Caco-2 (cell line): ENCODE measurements at places on chromosomes 1 and 21. TPM values are rescaled to one million over a fixed set of nuclear protein-coding genes. Genes with fewer than 3 reads are reported as not detected.
A peak's percentile ranks its signal among the peaks of the same experiment; 100 is the strongest.

The SERINC2 gene
- 29.5 and 30.0 TPM in 2 replicates for total RNA-seq

- DNase-seq, result no peak
These were observed 108.9 kb upstream of the POGK start for GRCh38 chr1:166730299-166730888.

The SPRR4 gene
- total RNA-seq, result not detected in 2 replicates

- DNase-seq, result no peak
These were observed 6.1 kb downstream of the IER5 start for GRCh38 chr1:181094416-181095212.

GRCh38 chr1:54041806-54042205 lies 11.2 kb downstream of the TMEM59 start:
- no peak for DNase-seq

DNA sequence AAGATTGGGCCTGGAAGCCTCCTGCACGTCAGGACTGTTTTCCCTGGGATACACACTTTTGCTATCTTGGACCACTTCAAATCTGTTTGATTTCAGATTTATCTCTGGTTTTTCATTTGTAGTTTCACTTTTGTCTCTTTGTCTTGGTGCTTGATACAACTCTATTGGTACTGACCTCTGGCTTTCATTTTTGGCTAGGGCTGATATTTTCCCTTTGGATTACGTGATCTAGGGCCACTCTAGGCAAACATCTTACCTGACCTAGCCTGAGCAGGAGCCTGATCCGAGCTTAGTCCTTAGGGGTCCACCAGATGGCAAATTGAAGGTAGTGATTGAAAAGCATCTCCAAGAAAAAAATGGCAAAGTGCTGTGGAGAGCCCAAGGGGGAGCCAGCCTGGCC lies 39.6 kb downstream of the ZBTB18 start:
- no peak for DNase-seq

The NHLH2 gene
- not detected in 2 replicates for total RNA-seq

The LRRIQ3 gene
- 0.16 and 0.23 TPM in 2 replicates for total RNA-seq

The LEFTY2 gene
- total RNA-seq, result not detected in 2 replicates

DNA sequence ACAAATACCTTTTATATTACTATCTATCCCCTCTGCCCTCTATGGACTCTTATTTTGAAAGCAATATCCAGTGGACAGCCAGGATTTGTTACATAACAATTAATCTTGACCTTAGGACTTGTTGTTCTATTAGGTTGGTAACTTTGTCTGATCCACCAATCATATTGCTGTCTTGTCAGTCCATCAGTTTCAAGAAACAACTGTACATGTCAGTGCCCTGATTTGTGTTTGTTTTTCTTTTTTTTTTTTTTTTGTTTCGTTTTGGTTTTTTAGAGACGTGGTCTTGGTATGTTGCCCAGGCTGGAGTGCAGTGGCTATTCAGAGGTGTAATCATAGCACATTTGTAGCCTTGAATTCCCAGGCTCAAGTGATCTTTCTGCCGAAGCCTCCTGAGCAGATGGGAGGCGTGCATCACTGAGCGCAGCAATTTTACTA lies 1.5 kb upstream of the SCP2 start:
- DNase-seq, result no peak

GRCh38 chr1:225152061-225152460 lies 222.6 kb downstream of the DNAH14 start:
- DNase-seq, result no peak

DNA sequence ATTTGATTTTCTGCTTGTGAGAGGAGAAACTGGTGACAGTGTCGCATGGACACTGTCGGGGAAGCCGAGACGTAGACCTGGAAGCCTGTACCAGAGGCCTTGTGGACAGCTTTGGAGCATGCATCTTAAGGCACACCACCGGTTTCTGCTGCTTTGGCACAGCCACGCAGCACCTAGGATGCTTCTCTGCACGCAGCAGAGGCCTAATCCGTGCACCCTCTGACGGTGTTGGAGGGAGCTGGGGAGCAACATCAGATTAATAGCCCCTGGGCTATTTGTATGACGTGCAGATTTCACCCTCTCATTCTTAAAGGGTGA lies 30.3 kb downstream of the TEX35 start:
- no peak for DNase-seq

The VWA1 gene
- 73.7 and 74.7 TPM in 2 replicates for total RNA-seq

The SH3BGR gene
- 0.72 and 0.82 TPM in 2 replicates for total RNA-seq

The FBLIM1 gene
- 3.6 and 5.5 TPM in 2 replicates for total RNA-seq

DNA sequence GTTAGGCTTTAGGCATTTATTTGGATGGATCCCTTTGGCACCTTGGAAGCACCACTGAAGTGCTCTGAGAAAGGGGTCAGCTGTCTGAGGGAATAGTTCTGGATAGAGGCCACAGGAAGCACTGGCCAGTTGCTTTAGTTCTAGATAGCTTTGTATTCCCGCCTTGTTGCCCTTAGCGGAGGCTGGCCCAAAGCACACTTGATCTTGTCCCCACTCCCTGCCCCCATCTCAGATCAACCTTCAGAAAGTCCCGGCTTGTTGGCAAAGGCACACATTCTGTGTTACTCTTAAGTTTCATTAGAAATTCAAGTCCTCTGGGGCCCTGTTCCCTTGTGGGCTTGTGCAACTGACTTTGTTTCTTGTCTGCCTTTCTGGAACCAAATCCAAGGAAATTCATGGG lies 15.2 kb upstream of the NBL1 start:
- no peak for DNase-seq

DNA sequence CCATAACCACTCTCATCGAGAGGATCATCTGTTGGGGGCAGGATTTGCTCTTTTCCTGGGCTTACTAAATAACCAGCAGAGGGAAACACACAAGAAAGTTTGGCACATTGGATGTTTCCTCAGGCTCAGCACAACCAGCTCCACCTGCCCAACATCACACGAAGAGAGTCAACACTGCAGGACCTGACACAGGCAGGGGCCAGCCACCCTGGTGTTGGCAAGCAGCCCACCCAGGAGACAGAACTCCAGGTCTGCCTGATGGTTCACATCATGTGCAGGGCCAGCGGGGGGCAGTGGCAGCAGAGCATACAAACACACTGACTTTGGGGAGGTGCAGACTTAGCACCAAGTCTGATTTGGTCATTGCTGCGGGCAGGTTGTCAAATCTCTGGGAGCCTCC lies 182.3 kb upstream of the GALNT2 start:
- DNase-seq, result peak; percentile 12

- DNase-seq, result no peak
These were observed 544.3 kb downstream of the KCNT2 start for GRCh38 chr1:196063952-196064351.

The SLAMF9 gene
- total RNA-seq, result 0.36 TPM in 1 of 2 replicates, not detected in the other

DNA sequence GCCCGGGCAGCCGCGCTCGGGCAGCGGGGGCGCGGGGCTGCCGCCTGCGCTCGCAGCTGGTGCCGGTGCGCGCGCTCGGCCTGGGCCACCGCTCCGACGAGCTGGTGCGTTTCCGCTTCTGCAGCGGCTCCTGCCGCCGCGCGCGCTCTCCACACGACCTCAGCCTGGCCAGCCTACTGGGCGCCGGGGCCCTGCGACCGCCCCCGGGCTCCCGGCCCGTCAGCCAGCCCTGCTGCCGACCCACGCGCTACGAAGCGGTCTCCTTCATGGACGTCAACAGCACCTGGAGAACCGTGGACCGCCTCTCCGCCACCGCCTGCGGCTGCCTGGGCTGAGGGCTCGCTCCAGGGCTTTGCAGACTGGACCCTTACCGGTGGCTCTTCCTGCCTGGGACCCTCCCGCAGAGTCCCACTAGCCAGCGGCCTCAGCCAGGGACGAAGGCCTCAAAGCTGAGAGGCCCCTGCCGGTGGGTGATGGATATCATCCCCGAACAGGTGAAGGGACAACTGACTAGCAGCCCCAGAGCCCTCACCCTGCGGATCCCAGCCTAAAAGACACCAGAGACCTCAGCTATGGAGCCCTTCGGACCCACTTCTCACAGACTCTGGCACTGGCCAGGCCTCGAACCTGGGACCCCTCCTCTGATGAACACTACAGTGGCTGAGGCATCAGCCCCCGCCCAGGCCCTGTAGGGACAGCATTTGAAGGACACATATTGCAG lies 3.0 kb downstream of the ARTN start:
- peak; percentile 58 for DNase-seq

GRCh38 chr1:8567146-8567545 lies 249.2 kb downstream of the SLC45A1 start:
- DNase-seq, result no peak

GRCh38 chr21:16870103-16870502 lies 642.7 kb upstream of the CXADR start:
- DNase-seq, result no peak

DNA sequence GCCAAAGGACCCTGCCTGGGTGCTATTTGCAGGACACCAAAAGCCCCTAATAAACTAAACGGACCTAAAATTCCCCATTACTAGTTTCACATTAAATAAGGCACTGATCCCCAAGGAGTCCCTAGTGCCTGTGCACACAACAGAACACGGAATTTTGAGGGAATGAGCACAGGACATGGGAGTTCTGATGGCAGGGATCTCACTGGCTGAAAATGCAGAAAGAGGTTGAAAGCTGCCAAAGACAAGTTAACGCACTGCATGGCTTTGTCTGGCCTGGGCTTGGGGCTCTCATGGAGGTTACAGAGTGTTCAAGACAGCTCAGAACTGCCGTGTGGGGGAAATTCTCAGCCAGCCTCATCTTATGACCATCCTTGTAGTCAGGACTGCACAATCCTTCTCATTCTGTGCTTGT lies 15.6 kb upstream of the ATP1B1 start:
- DNase-seq, result no peak

The DMAP1 gene
- total RNA-seq, result 40.4 and 41.1 TPM in 2 replicates

GRCh38 chr1:223394242-223394641 lies 1.0 kb downstream of the CCDC185 start:
- no peak for DNase-seq

The MX1 gene
- total RNA-seq, result 16.3 and 18.9 TPM in 2 replicates

The DESI2 gene
- 47.7 and 51.0 TPM in 2 replicates for total RNA-seq

The LCE1D gene
- not detected in 2 replicates for total RNA-seq

DNA sequence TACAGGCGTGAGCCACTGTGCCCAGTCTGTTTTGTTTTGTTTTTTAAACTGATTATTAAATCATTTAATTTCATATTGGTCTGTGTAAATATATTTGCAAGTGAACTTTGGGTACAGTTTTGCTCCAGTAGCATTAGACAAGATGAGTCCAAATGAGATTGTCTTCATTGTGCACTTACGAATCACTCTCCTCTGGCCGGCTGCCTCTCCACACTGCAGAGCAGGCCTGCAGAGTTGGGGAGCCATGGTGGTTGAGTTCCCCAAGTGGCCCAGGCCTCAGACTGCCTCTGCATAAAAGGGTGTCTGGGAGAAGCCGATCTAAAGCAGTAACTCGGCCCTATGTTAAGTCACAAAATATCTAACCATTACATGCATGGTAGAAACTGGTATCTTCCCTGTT lies 74.8 kb downstream of the ATP5PO start:
- DNase-seq, result no peak

- DNase-seq, result peak; percentile 89
These were observed at the start of gene F11R for GRCh38 chr1:161020509-161021164. TSS of gene F11R (minus strand) at chr1:161021152. CDS start at chr1:161021073, 79 bp downstream.

- no peak for DNase-seq
These were observed 924 bp downstream of the HMCN1 start for GRCh38 chr1:185734929-185735700.

DNA sequence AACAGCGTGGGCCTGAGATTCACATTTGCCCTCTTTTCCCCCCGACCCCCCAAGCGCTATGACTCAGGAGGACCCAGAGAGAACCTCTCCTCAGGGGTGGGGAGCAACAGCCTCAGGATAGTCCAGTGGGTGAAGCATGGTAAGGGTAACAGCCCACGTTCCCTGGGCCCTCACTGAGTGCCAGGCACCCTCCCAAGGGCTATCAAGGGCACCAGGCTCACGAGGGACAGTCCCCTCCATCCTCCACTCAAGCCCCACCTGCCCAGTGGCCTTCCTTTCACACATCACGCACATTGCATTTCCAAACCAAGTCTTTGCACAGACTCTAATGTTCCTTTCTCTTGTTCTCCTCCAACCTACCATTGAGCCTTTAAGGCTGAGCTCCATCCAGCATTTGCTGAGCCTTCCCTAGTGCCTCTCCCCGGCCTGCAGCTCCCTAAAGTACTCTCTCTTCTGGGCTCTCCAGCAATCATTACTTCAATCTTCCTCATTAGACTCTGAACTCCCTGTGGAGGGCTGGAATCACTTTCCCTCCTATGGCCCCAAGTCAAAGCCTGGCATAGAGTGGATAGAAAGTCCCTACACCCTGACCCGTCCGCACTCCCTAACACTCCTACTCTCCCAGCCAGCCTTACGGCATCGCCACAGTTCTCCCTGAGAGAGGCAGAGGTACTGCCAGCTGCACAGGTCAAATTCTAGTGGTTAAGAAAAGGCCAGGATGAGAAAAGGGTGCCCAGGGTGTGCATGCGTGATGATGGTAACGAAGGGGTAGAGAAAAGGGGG lies 1.0 kb downstream of the AKR7A2 start:
- DNase-seq, result no peak

- DNase-seq, result no peak
These were observed 6.7 kb downstream of the CRP start for GRCh38 chr1:159707472-159708260.

The LRP8 gene
- total RNA-seq, result 10.8 and 11.8 TPM in 2 replicates

DNA sequence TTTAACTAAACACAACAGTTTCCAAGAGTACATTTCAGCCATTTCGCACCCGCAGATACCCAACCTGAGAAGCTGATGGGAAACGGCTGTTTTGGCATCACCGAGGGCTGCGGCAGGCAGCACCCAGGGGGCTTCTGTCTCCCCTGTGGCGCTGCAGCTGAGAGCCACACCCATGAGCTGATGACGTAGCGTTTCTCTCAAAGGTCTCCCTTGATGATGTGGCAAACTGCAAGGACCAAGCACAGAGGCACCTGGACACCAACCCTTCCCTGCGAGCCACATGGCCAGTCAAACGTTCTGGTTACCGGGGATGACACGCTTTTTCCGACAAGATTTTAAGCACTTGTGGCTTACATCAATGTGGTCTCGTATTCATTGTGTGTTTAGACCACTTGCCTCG lies 150.8 kb upstream of the ERG start:
- DNase-seq, result no peak

GRCh38 chr21:17690078-17690494 lies 77.4 kb upstream of the BTG3 start:
- no peak for DNase-seq

GRCh38 chr1:112231331-112231730 lies 164.7 kb upstream of the CTTNBP2NL start:
- DNase-seq, result no peak

The KIF26B gene
- total RNA-seq, result 4.9 and 6.2 TPM in 2 replicates

DNA sequence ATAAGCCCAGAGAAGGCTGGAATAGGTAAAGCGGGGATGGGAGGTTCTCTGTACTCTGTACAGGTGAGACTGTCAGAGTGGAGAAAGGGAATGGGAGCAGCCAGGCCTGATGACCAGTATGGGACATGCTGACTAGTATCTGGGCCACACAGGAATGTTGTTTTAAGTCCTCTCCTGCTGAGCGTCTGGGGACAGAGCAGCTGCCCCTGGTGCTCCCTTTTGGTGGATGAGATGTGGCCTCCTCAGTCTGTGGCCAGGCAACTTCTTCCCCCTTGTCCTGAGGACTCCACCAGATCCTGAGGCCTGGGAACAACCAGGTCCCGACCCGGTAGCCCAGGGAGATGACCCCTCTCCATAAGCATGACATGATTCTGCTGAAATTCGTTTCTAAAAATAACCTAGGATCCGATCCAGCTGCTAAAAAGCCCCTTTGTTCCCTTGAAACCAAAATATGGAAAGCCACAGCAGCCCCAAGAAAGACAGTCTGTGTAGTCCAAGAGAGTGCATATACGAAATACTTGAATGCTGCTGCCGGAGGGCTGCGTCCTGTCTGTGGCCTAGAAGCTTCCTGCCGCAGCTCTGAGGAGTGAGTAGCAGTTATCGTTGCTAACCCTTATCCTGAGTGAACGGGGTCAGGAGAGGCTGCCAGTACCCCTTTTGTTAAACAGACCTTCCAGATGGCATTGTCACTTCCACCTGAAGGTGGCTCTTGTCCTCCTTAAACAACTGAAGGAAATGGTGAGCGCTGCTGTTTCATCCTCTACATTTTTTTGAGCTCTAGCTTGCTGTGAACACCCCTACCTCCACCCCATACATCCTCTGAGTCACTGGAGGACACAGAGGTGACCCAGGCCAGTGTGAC lies 47.1 kb downstream of the ATP2B4 start:
- DNase-seq, result peak; percentile 47
